ENCODE measurements at places on chromosomes 16 and 17. TPM values are rescaled to one million over a fixed set of nuclear protein-coding genes. Genes with fewer than 3 reads are reported as not detected.

CPNE7 gene
- 0.25 TPM for total RNA-seq

MNT gene
- 3.5 TPM for total RNA-seq

KRTAP16-1 gene
- total RNA-seq, result not detected

CDK5R1 gene
- 1.6 TPM for total RNA-seq

GGNBP2 gene
- 40.6 TPM for total RNA-seq

MARVELD3 gene
- 0.51 TPM for total RNA-seq

PRKCB gene
- total RNA-seq, result not detected

CCL14 gene
- 24.7 TPM for total RNA-seq

GPR179 gene
- not detected for total RNA-seq

CD300LB gene
- total RNA-seq, result not detected

TP53TG3C gene
- total RNA-seq, result not detected

C17orf113 gene
- total RNA-seq, result 0.25 TPM

NXN gene
- 163 TPM for total RNA-seq

BAIAP3 gene
- total RNA-seq, result 1.6 TPM

DHX58 gene
- total RNA-seq, result 3.5 TPM

CD300C gene
- total RNA-seq, result not detected

LPCAT2 gene
- total RNA-seq, result 5.9 TPM

KPNA2 gene
- 89.0 TPM for total RNA-seq

GLTPD2 gene
- total RNA-seq, result not detected

SULT1A2 gene
- total RNA-seq, result not detected

TP53TG3F gene
- not detected for total RNA-seq

FGF11 gene
- 0.13 TPM for total RNA-seq

HS3ST3B1 gene
- total RNA-seq, result 2.8 TPM

CCL17 gene
- not detected for total RNA-seq

C17orf50 gene
- not detected for total RNA-seq

PERCC1 gene
- not detected for total RNA-seq

PRSS27 gene
- total RNA-seq, result 0.13 TPM

SLFN14 gene
- under 0.01 TPM for total RNA-seq

RNF167 gene
- total RNA-seq, result 12.5 TPM

ITGAL gene
- not detected for total RNA-seq

MFSD6L gene
- total RNA-seq, result not detected

PPY gene
- not detected for total RNA-seq

SPATA22 gene
- total RNA-seq, result not detected

APOH gene
- not detected for total RNA-seq

SLC16A5 gene
- total RNA-seq, result 4.6 TPM

TBX21 gene
- not detected for total RNA-seq

AOC2 gene
- 0.25 TPM for total RNA-seq

MILR1 gene
- total RNA-seq, result 2.2 TPM

SLC35B1 gene
- 56.0 TPM for total RNA-seq

HEATR9 gene
- not detected for total RNA-seq

IRX6 gene
- not detected for total RNA-seq

SEZ6L2 gene
- total RNA-seq, result 2.5 TPM

GP2 gene
- not detected for total RNA-seq

IGSF6 gene
- total RNA-seq, result under 0.01 TPM

Measured in dermis microvascular lymphatic vessel endothelial cell (primary cell).